ENCODE measurements at places on chromosomes 5 and 9.

- DNase-seq, result no peak
Observed at GRCh38 chr5:56039985-56040384, 45.2 kb upstream of the IL6ST start.

GRCh38 chr5:138874771-138875551, at the start of gene LRRTM2:
Gene LRRTM2 (minus strand): TSS chr5:138875335. CDS start chr5:138874911, 424 bp downstream.
- no peak for DNase-seq

- DNase-seq, result no peak
Observed at GRCh38 chr5:135834639-135835529, at the start of gene SLC25A48. Gene SLC25A48 (plus strand): TSS chr5:135834663. CDS start chr5:135834848, 185 bp downstream.

DNA sequence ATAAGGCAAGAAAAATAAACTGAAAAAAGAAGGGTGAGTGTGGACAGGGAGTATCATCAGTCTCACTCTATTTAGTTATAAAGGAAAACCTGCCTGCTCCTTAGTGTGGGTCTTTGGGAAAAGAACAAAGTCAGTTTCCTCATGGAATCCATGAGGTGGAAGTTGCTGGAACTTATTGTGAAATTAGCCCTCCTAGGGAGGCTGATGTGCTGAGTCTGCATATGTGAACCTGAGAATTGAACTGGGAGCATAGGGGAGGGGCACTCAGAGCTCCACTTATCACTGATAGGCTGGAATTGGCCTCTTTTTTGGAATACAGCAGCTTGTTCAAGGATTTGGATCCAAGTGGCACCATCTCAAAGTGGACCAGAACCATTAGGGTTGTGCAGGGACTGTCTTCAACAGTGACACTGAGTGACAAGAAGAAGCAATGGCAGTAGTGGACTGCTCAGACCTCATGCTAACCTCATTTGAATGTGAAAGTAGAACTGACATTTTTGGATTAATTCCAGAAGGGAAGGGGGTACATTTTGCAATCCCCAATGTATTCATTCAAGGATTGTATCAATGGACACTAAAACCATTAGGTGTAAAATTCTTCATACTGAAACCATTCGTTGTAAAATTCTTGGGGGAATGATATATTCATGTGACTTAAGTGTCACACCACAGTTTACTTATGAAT, 103.6 kb upstream of the KLF9 start:
- no peak for DNase-seq

DNA sequence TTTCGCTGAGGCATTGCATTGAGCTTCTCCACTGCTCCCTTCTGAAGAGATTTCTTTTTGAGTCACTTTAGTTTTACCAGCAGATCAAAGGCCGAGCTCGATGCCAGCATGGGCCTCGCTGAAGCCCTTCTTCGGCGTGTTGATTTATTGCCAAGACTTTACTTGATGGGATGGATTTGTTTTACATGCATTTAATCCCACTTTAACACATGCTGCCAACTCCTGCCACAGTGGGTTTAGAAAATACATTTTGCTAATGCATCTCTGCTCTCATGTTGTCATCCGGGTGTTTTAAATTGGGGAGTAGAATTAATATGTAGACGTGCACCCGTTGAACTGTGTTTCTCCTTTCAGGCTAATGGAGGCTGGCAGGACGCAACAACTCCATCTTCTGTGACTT, 218.3 kb downstream of the PBX3 start:
- no peak for DNase-seq

DNA sequence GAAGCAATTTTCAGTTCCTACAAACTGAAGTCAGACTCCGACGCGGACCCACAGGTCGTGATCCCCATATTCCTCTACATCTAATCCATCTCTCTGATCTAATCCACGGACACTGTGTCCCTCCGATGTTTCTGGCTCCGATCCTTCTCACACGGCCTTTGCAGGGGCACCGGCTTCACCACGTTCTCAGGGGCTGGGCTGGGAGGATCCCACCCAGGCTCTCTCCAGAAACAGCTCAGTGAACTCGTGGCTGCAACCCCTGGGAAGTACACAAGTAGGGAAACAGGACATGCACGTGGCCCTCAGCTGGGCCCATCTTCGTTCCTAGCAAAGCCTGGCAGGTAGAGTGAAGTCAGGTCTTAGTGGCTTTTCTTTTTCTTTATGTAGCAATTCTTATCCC, 49.1 kb upstream of the OLFM1 start:
- DNase-seq, result no peak

DNA sequence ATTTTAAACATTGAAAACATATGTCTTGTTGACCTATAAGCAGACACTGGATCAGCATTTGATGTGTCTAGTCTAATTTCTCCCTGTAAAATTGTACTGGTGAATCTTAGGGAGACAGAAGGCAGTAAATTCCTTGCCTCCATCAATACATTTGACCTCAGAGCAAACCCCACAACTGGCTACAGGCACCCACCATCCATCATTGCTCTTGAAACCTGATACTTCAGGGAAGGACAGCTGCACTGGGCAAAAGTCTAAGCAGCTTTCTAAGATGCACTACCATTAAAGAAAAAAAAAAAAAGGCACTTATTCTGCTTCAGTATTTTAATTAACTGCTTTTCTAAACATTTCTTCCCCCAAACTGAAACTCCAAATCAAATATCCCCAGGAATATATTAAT, 1051.3 kb upstream of the DMAC1 start:
- DNase-seq, result no peak

- DNase-seq, result no peak
Observed at GRCh38 chr9:27054841-27055240, 49.4 kb upstream of the LRRC19 start.

DNA sequence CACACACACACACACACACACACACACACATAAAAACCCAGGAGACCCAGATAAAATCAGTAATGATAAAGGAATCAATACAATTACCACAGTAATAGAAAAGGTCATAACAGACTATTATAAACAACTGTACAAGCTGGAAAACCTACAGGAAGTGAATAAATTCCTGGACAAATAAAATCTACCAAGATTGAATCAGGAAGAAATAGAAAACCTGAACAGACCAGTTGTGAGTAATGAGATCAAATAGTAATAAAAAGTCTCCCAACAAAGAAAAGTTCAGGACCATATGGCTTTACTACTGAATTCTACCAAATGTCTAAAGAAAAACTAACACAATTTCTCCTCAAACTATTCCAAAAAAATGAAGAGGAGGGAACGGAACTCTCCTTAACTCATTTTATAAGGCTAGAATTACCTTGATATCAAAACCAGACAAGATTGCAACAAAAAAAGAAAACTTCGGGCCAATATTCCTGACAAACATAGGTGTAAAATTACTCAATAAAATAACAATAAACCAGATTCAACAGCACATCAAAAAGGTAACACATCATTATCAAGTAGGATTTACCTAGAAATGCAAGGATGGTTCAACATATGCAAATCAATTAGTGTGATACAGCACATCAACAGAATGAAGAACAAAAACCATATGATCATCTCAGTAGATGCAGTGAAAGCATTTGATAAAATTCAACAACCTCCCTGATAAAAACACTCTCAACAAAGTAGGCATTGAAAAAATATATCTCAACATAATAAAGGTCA, 325.2 kb upstream of the POU5F2 start:
- no peak for DNase-seq

DNA sequence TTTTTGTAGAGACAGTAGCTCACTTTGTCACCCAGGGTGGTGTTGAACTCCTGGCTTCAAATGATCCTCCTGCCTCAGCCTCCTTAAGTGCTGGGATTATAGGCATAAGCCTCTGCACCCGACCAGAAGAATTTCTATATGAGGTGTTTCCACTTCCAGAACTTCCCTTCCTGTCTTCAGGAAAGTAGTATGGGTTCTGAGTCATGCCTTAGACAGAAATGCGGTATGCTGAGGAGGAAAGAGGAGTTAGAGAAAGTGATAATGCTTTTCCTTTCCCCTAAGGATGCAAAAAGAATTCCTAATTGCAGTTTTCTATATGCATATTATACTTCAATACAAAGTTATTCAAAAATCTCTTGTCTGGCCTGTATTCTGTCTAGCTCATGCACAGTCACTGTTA, 16.4 kb upstream of the ADAMTSL1 start:
- DNase-seq, result no peak
